C1 segment of cervical spinal cord (tissue), 14 donors: ENCODE measurements at places on chromosomes 6 and 20.
A peak's percentile ranks its signal among the peaks of the same experiment; 100 is the strongest.

DNA sequence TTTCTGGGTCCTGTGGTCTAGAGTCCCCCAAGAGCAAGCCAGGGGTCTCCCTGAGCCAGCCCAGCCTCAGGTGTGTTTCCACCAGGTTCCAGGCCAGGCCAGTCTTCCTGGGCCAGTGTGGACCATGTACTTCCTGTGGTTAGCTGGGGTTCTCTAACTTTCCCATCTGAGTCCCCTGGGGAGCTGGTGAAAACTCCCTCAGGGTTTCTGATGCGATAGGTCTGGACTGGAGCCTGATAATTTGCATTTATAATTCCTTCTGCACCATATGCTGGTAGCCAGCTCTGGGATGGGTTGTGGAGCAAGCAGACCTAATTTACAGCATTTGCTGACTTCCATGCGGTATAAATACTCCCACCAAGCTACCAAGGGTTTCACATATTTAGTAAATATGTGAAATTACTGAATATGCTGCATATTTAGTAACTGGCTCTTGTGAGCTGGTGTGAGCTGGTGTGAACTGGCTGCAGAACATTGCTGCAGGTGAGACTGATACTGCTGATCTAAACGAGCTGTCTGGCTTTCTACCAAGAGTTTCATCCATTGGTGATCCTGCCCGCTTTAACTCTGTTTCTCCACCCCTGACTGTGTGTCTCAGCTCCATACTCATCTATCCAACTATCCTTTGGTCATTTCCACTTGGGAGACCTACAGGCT lies 62.6 kb downstream of the RIN2 start:
- no peak for DNase-seq

DNA sequence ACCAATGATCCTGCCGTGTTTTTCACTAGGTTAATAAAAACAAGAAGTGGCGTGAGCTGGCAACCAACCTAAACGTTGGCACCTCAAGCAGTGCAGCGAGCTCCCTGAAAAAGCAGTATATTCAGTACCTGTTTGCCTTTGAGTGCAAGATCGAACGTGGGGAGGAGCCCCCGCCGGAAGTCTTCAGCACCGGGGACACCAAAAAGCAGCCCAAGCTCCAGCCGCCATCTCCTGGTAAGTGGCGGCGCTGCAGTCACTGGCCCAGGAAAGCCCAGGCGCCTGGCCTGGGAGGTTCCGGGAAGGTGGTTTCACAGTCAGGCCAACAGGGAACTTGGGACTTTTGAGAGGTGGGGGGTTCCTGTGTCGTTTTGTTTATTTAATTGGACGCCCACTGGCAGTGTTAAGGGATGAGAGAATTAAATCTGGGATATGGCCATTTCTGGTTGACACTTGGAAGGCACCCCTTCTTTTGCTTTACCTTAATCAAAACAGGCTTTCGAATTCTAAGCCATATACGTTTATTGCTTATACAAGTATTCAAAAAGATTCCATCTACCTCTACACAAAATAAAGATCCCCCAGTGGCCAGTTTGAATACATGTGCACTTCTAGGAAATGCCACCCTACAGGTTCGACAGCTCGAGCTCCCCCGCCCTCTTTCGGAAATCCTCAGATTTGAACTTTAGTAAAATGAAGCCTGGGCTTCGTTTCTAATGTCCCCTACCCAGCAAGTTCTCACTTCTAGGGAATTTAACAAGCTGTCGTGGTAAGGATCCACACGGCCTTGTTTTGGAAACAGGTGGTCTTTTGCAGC lies 138.9 kb downstream of the TMEM242 start:
- DNase-seq = peak; percentile 31

GRCh38 chr20:48175261-48175660 lies 390.0 kb upstream of the SULF2 start:
- no peak for DNase-seq

DNA sequence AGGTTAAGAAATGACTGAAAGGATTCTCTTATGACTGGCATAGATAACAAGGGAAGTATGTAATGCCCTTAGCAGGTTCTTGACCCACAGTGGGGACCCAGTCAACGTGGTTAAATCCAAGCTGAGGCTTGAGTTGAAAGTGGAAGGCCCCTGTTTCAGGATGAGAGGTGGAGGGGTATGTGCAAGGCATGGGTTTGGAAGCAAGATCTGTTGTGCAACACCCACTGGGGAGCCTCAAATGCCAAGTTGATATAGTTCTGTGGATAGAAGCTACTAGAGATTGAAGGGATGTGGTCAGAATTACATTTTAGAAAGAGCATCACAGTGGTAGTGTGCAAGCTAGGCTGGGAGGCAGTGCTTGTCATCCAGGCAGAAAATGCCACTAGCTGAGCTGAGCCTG lies 5.1 kb downstream of the PABPC1L start:
- DNase-seq = no peak

- no peak for DNase-seq
Observed at GRCh38 chr6:162653808-162654207, 73.8 kb downstream of the PRKN start.

DNA sequence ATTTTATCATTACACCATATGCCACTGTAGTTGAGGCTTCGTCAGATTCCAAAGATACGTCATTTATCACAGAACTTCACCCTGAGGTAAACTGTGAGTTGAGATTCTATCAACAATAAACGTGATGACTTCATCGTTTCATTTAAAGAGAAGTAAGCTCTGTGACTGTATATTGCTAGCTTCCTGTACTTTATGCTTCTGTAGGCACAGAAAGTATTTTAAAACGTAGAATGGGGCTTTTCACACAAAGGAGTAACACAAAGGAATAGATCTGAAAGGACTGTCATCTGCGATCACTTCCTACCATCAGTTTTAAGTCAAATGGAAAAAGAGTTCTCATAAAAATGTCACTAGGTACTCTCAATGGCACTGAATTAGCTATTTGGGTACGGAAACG lies 234.4 kb upstream of the MCHR2 start:
- no peak for DNase-seq

GRCh38 chr20:36170542-36171215 lies 16.1 kb downstream of the EPB41L1 start:
- DNase-seq = no peak

DNA sequence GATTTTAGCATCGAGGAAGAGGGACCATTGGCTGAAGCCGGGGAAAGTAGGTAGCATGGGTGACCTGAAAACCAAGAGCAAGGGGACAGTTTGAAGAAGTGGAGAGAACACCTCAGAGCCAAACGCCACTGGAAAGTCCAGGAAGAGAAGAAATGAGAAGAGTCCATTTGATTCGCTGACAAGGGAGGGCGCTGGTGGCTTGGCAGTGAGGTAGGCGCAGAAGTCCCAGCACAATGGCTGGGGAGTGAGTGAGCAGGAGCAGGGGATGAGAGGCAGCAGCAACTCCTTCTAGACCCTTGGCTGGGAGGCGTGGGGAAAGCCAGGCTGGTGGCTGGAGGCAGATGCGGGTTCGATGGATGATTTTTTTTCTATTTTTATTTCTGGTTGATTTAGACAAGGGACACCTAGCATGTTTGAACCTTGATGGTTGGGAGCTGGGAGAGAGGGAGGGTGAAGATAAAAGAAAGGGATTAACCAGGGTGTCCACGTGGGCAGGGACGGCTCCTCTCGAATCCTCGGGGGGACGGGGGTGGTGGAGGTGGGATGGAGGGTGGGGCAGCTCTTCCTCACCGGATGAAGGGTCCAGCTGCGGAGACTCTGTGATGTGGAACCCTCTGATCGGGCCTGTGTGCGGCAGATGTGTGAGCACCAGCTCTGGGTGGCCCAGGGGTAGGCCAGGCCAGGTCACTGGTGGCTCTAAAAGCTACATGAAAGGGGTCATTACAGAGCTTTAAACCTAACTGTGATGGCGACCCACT lies 164.2 kb downstream of the NFATC2 start:
- DNase-seq = no peak

GRCh38 chr6:111625461-111626391 lies 20.0 kb upstream of the TRAF3IP2 start:
- DNase-seq = peak; percentile 68

GRCh38 chr6:165845493-165845892 lies 182.5 kb upstream of the PDE10A start:
- DNase-seq = no peak

GRCh38 chr6:153574231-153574630 lies 443.1 kb upstream of the RGS17 start:
- DNase-seq = no peak

GRCh38 chr6:141173529-141173928 lies 959.2 kb upstream of the GJE1 start:
- DNase-seq = no peak

GRCh38 chr20:33773412-33774089 lies 37.6 kb upstream of the CHMP4B start:
- DNase-seq = no peak

GRCh38 chr6:42340511-42340910 lies 111.2 kb downstream of the TRERF1 start:
- DNase-seq = no peak

DNA sequence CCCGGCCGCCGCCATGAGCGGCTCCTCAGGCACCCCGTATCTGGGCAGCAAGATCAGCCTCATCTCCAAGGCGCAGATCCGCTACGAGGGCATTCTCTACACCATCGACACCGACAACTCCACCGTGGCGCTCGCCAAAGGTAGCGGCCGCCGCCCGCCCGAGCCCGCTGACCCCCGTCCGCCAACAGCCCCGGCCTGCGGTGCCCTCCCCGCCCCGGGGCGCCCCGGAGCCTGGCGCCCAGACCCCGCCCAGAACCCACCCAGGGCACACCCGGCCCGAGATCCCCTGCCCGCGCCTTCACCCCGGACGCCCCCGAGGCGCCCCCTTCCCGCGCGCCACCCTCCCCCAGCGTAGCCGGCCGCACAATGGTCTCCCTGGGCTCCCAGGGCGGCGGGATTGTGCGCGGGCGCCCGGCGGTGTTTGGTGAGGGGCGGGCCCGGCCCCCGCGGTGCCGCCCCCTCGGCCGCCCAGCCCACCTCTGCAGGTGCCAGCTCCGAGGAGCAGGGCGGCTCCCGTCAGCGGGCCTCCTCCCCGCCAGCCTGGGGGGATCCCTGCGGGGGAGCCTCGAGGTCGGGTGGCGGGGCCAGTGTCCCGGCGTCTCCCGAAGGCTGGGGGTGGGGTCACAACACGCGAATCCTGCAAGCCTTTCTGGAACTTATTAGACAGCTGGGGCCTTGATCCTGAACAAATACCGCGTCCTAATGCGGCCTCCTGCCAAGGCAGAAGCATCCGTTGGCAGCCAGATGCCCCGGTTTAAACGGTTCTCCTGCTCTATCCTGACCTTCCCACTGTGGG lies 577 bp downstream of the LSM14B start:
- no peak for DNase-seq

GRCh38 chr20:1875762-1876161 lies 19.4 kb upstream of the SIRPA start:
- no peak for DNase-seq

- DNase-seq = no peak
Observed at GRCh38 chr20:38979434-38979833, 17.3 kb downstream of the DHX35 start.

GRCh38 chr20:20371083-20371482 lies 3.2 kb downstream of the INSM1 start:
- DNase-seq = no peak

GRCh38 chr6:10014557-10014956 lies 400.3 kb downstream of the TFAP2A start:
- no peak for DNase-seq

GRCh38 chr6:116933485-116933884 lies 56.4 kb downstream of the RFX6 start:
- no peak for DNase-seq

DNA sequence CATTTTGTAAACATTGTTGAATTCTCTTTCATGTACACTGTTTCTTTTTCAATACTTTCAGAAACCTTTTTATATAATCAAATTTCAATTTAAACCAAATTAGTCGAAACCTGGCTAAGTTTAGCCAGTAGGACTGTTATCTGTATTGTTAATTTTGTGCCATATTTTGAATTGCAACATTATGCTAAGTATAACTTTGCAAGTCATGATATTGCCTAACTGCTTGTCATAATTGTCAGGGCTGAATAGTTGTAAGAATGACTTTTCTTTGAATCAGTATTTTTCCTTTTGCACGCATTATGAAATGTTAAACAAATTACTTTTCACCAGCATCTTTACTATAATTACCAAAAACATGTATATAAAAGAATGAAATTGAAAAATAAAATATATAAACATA lies 82.7 kb downstream of the SAMD3 start:
- no peak for DNase-seq

DNA sequence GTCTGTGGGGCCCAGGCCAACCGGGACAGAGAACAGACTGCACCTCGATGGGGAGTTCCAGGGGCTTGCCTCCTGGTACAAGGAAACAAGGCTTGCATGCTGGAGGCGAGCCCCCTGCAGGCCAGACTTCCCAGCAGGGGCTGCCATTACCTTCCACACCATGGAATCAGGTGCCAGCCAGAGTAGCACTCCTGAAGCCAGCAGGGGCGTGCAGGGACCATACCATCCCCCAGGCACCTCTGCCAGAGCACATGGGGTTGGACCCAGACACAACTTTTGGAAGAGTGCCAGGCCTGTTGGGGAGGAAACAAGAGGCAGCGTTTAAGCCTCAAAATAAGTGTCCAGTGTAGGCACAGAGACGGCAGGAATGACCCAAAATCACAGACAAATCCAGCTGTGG lies 6.5 kb downstream of the DDO start:
- no peak for DNase-seq

GRCh38 chr6:19845266-19846041 lies 8.3 kb downstream of the ID4 start:
- DNase-seq = no peak

DNA sequence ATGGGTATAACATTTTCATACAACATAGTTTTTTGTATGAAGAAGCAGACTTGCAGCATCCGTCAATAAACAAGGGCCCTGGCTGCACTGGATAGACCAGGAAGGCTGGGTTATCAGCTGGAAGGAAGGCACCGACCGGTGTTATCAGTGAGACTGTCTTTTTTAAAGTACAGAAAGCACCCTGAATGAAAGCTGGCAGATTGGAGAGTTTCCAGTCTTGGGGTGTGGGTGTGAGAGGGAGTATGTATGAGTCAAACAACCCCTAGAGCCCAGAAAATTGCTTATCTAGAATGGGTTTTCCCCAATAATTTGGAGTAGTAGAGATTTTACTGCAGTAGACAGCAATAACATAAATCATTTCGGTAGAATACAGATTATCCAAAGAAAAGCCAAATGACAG lies 42.4 kb downstream of the TXLNB start:
- DNase-seq = no peak

GRCh38 chr20:62819494-62820174 lies 2.8 kb downstream of the COL9A3 start:
- no peak for DNase-seq

- no peak for DNase-seq
Observed at GRCh38 chr6:157556144-157556645, 175.2 kb downstream of the ZDHHC14 start.

GRCh38 chr6:15431762-15432483 lies 186.1 kb downstream of the JARID2 start:
- DNase-seq = no peak
